CD4-positive, alpha-beta T cell treated with Interleukin-12 subunit alpha and Interleukin-12 subunit beta, for 1 hour (primary cell): ENCODE measurements at places on chromosomes 6 and 20.

GRCh38 chr6:41021832-41022231, 17.2 kb downstream of the UNC5CL start:
- DNase-seq, result no peak

DNA sequence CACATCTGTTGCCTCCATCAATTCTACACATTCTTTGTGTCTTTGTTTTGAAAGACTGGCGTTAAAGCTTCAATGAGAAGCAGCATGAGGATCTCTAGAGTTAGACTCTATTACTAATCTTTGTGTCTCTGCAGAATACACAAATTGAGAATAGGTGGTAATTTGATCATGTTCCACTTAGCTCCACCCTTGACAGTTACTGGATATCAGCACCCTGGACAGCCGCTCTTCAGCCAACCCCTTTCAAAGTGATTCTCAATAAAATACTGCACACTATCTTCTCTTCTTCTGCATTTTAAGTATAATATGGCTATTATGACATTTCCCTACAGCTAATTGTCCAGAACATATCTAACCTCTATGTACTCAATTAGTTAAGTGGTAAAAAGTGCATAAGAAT, 54.3 kb upstream of the CNR1 start:
- DNase-seq, result no peak

DNA sequence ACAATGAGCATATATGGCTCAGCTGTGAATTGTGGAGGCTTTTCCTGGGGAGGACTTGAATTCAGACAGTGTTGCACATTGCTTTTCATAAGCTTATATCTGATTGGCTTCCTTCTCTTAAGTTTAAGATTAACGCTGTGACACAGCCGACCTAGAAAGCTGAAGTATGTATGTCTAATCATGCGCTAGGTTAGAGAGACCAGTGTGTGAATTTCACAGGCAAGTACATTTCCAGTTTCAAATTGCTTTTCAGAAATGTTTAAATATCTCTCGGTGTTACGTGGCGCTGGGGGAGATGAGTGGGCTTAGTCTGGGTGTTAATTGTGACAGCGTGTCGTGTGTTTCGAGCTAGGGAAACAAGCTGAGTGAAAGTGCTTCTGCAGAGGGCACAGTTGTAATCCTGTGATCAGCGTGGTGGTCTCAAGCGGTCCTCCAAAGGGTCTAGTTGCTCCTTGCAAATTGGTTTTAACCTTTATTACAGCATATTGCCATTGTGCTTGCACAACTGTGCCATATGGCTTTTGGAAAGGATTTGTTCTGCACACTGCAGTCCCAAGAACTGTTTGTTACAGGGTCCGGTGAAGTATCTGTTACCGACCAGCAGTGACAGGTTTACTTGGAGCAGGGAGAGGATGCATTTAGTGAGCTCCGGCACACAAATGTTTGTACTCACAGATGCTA, 166.6 kb downstream of the SASH1 start:
- DNase-seq, result no peak

DNA sequence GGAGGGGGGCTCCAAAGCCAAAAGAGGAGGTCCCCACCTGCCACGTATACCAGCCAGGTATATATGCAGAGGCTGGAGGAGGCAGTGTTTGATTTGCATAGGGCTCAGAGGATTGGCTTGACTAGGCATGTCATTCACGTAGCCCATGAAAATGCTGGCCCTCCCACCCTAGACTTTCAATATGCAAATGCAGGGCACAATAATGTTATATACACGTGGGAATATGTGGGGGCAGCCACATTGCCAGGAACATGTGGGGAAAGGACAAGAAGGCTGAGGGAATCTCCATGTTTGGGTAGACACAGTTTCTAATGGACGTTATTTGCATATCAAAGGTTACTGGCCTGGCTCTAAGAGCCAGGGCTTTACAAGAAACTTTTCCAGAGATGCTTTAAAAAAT, 301.8 kb downstream of the FARS2 start:
- no peak for DNase-seq
